Renal cortex interstitium (tissue), 15 donors: ENCODE measurements at places on chromosomes 16 and 17. TPM values are rescaled to one million over a fixed set of nuclear protein-coding genes. Genes with fewer than 3 reads are reported as not detected.

GRCh38 chr17:4565209-4566141 lies 5.1 kb upstream of the GGT6 start:
- no peak for DNase-seq

DNA sequence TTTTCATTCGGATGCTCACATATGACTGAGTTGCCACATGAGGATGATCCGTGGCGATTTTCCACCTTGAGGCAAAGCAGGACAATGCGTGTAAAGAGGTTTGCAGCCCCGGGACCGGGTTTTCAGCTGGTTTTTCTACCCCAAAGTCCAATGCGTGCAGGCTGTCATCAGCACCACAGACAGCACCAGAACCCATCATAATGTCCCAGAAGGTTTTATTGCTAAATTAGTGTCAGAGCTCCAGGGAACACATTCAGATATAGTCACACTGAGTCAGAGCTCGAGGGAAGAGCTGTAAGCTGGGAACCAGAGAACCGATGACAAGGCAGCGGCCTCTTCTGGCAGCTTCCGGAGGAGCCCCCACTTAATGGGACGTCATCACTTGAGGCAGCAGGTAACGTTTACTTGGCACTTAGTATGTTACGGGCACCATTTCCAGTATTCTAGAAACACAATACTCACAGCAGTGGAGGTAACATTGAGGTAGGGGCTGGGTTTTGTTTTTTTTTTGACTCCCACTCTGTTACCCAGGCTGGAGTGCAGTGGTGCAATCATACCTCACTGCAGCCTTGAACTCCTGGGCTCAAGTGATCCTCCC lies 8.9 kb upstream of the NAGPA start:
- DNase-seq = no peak

- DNase-seq = no peak
These were observed at the start of gene NOL3 for GRCh38 chr16:67170168-67170948. TSS of gene NOL3 (plus strand) at chr16:67170538.

DNA sequence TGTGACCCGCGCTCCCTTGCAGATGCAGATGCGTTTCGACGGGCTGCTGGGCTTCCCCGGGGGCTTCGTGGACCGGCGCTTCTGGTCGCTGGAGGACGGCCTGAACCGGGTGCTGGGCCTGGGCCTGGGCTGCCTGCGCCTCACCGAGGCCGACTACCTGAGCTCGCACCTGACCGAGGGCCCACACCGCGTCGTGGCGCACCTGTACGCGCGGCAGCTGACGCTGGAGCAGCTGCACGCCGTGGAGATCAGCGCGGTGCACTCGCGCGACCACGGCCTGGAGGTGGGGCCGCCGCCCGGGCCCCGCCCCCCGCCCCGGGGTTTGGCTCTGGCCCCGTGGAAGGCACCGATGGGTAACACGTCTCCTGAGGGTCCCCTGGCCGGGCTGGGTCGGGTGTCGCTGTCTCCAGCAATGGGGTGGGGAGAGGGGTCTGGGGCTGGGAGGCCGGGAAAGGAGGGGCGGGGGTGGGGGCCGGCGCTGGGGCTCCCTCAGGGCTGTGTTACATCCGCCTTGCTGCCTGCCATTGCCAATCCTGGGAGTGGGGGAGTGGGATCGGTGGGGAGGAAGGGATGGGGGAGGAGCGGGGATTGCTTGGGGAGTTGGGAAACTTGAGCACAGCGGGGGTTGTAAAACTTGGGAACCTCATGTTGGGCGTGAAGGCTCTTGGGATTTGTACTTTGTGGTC lies 737 bp downstream of the NUDT16L1 start:
- DNase-seq = no peak

GRCh38 chr17:62966426-62967204 lies 580 bp downstream of the TANC2 start:
- peak; percentile 20 for DNase-seq

DNA sequence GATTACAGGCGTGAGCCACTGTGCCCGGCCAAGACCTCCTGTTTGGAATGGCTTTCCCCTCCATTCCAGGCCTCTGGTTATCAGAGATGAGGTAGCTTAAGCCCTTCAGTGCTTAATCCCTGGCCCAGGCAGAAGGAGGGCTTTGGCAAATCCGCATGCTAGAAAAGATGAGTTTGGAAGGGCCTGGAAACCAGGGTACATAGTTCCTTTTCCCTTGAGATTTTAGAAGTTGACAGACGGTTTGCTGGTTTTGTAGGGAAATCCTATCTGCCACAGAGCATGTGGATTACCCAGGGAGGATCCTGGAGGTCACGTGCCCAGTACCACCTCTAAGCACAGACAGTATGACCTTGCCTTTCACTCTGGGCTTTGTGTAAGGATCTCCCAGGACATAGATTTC lies 114.7 kb upstream of the CACNG3 start:
- no peak for DNase-seq

GRCh38 chr16:87230571-87230970 lies 86.6 kb downstream of the C16orf95 start:
- DNase-seq = no peak

DNA sequence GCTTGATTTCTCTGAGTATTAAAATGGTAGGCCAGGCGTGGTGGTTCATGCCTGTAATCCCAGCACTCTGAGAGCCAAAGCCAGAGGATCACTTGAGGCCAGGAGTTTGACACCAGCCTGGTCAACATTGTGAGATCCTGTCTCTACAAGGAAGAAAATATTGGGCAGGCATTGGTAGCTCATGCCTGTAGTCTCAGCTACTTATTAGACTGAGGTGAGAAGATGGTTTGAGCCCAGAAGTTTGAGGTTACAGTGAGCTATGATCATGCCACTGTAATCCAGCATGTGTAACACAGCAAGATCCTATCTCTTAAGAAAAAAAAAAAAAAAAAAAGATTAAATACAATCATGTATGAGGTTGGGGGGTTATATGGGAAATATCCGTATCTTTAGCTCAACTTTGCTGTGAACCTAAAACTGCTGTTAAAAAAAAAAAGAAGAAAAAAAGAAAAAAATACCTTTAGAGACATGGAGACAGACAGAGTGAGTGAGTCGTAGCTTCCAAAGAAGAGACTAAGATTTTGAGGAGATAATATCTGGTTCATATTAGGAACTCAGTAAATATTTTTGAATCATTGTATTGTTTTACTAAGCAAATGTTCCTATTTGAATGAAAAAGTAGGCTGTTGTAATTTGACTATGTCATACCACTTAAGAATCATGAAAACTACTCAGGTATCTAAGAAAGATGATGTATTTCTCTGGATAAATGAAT lies 325.7 kb upstream of the TBX2 start:
- no peak for DNase-seq

DNA sequence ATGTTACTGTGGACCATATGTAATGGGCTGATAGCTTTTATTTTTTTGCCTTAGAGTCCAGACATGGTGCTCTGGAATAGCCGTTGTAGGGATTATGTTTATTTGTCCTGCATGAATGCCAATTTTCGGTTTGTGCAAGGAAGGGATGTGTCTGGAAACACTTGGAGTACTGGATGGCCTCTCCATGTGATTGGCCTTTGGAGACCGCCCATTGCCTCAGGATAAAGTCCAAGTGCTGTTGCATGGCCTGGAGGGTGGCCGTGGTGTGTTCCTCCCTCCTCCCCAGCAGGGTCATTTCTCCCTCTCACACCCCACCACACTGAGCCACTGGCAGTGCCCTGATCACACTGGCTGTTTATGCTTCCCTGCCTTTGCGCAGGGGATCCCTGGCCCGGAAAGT lies 93.9 kb downstream of the MSI2 start:
- DNase-seq = no peak

Gene C17orf78
- 0.23 TPM for polyA plus RNA-seq

Gene METTL9
- polyA plus RNA-seq = 249 TPM

Gene ALOX12B
- 0.66 TPM for polyA plus RNA-seq

Gene CCDC200
- 42.6 TPM for polyA plus RNA-seq

Gene PTGES3L
- 1.8 TPM for polyA plus RNA-seq

Gene ASGR2
- polyA plus RNA-seq = 0.89 TPM
